ENCODE measurements at places on chromosomes 1 and 21.

GRCh38 chr1:169794530-169795416 is at the start of gene METTL18:
TSS of gene METTL18 (minus strand) at chr1:169794907. CDS start at chr1:169793695, 1,212 bp downstream.
- DNase-seq, result peak; percentile 79

- no peak for DNase-seq
Observed at GRCh38 chr1:10671090-10671489, 125.4 kb downstream of the CASZ1 start.

DNA sequence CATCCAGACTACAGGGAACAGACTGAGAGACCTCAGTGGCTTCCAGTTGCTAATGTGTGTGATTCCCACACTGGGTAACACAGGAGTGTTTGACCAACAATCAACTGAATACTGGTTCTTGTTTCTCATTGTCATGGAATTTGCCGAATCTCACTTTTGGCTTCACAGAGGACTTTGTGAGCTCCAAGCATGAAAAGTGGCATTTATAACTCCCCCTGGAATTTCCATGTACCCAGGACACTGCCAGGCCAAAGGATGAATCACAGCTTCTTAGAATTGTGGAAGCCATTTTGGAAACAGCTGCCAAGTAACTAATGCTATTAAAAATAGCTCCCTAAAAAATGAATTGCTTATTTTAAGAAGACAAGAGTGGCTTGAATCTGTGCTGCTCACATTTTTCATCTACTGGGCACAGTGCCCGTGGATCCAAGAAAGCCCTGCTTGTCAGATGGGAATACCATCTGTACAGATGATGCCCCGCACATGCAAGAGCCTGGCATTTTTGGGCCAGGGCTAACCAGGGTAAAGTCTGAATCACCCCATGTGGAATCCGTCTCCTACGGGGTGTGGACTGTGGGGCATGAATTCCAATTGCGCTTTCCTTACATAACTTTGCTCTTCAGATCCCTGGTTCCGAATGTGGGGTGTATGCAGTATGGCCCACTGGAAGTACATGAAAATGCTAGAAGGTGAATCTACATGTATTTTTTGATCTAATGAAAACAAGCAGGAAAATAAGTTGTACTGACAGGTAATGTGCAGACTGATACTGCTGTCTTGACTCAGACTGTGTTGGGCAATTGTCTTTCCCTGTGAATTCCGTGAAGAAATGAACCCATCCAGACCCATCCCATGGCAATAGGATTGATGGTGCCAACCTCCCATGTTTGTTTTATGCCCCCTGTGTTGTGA is 487.3 kb downstream of the SIPA1L2 start:
- DNase-seq, result no peak

DNA sequence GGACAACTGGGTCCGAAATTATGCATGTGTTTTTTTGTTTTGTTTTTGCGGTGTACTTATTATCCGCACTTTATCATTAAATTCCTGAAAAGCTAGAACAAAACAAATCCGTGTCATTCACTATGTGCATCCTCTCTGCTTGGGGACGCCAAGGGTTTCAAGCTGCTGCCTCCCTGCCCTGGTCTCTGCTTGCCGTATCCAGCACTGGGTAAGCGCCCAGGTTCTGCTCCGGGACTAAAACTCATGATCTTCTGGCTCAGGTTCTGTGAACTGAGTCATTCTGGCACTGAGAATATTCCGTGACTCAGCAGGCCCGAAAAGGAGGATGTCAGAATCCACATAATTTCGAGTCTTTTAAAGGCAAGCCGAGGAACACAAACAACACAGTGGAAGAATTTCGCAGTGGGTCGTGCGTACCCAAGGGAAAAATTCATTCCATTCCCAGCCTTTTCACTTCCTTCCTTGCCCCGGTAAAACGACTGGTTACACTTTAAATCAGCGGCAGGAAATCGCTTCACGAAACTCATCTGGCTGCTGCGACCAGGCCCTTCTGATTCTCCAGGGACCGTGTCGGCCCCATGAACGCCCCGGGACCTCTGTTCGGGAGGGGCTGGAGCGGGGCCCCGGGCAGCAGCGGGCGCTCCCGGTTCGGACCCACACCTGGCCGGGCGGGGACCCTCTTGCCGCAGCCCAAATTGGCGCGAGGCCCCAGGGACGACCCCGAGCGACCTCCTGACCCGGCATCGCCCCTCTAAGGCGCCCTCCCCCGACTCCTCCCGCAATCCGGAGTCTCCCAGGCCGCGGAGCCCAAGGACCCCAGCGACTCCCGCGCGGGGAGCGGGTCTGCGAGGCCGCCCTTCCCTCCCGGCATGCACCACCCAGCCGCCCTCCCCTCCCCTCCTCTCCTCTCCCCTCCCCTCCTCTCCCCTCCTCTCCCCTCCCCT is 746 bp upstream of the LAMC1 start:
- peak; percentile 2 for DNase-seq

GRCh38 chr1:48753293-48753692 is 23.4 kb downstream of the BEND5 start:
- DNase-seq, result no peak

DNA sequence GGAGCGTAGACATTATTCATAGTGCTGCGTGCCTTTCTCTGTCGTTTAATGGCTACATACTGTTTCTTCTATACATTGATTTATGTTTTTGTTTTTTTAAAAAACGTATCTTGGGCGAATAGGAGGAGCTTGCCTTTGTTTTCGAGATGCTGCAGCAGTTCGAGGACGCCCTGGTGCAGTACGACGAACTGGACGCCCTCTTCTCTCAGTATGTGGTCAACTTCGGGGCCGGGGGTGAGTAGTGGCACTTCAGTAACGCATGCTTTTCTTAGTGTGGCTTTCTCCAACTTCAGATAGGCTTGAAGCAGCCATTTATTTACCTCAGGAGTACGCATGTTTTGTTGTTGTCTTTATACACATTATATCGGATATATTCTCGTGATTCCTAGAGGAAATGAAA is 46.9 kb downstream of the TRAPPC10 start:
- DNase-seq, result no peak

GRCh38 chr1:41418857-41419583 is 57.8 kb downstream of the FOXO6 start:
- DNase-seq, result no peak

- DNase-seq, result peak; percentile 35
Observed at GRCh38 chr1:153509729-153510354, 25.9 kb downstream of the S100A6 start.

- DNase-seq, result no peak
Observed at GRCh38 chr1:245235156-245235555, 80.4 kb downstream of the KIF26B start.

DNA sequence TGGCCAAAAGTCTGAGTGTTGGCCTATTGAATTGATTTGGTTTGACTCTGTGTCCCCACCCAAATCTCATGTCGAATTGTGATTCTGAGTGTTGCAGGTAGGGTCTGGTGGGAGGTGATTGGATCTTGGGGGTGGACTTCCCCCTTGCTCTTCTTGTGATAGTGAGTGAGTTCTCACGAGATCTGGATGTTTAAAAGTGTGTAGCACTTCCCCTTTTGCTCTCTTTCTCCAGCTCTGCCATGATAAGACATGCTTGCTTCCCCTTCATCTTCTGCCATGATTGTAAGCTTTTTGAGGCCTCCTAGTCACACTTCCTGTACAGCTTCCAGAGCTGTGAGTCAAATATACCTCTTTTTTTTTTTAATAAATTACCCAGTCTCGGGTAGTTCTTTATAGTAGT is 297.1 kb upstream of the ZRANB2 start:
- DNase-seq, result no peak

GRCh38 chr21:41817228-41817627 is 50.4 kb upstream of the RIPK4 start:
- no peak for DNase-seq

DNA sequence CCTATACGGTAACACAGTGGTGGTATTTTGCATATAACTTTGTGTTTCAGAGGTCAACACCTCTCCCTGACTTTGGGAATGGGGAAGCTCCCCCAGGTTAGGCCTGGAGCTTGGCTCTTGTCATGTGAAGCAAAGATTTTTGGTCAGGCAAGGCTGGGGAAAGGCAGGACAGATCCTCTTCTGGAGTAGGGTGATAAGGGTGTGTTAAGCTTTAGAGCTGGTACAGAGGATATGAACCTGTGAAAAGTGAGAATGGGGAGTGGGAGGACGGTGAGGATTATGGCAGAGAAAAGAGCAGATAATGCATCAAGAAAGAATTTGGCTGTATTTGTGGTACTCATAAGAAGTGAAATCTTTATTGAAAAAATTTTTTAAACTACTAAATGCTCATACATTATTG is 2.3 kb downstream of the RPF1 start:
- no peak for DNase-seq

Measured in stimulated activated CD8-positive, alpha-beta memory T cell treated with anti-CD3 and anti-CD28 coated beads, Interleukin-15, amount 100 ng/mL, for 4 hours (primary cell).